ENCODE measurements at places on chromosomes 1 and 21.
A peak's percentile ranks its signal among the peaks of the same experiment; 100 is the strongest.

DNA sequence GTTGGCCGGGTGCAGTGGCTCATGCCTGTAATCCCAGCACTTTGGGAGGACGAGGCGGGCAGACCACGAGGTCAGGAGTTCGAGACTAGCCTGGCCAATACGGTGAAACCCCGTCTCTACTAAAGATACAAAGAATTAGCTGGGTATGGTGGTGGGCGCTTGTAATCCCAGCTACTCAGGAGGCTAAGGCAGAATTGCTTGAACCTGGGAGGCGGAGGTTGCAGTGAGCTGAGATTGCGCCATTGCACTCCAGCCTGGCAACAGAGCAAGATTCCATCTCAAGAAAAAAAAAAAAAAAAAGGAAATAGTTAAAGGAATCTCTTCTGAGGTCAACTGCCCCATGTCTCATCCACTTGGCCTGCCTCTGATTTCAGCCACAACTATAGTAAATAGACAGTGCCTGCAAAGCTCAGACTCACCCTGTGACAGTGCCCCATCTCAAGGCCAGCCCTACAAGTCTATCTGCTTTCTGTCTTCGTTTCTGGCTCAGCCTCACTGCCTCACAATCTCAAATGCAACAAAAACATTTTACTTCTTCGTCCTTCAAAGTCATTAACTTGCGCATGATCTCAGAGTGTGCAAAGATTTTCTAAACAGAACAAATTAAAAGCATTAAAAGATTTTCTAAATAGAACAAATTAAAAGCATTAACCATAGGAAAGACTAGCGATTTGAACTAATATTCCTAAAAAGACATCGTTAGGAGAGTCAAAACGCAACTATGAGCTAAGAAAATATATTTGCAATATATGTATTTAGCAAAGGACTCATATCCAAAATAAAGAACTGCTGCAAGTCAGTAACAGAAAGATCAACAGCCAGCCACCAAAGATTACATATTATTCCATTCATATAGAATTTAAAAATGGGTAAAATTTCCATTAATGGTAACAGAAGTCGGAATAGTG, 65.0 kb upstream of the PRDX6 start:
- no peak for DNase-seq

GRCh38 chr1:76281306-76281705, 206.8 kb downstream of the ST6GALNAC3 start:
- DNase-seq = peak; percentile 66

GRCh38 chr1:1470626-1471388, 758 bp upstream of the ATAD3B start:
- peak; percentile 5 for DNase-seq

GRCh38 chr1:153404768-153405167, 11.6 kb upstream of the S100A7A start:
- DNase-seq = peak; percentile 56

- DNase-seq = no peak
Measured at GRCh38 chr1:201795066-201795465, 33.9 kb upstream of the IPO9 start.

GRCh38 chr1:220785166-220786056, 1.3 kb upstream of the MTARC1 start:
- no peak for DNase-seq

DNA sequence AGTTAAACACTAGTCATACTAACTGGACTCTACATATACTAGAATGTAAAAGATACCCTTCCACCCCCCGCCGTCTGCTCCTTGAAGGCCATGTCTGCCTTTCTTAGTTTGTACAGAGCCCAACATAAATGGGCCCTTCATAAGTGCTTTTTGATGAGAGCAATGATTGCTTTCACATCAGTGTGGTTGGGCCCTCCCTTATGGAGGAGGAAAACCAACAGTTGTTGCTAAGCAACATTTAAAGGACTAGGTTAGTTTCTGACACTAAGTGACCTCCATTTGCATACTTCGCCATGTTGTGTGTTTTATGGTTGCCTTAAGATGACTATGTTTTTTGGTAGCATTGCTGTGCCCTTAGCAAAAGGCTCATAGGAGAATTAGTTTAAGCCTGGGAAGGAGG, 182.0 kb upstream of the SGIP1 start:
- no peak for DNase-seq

DNA sequence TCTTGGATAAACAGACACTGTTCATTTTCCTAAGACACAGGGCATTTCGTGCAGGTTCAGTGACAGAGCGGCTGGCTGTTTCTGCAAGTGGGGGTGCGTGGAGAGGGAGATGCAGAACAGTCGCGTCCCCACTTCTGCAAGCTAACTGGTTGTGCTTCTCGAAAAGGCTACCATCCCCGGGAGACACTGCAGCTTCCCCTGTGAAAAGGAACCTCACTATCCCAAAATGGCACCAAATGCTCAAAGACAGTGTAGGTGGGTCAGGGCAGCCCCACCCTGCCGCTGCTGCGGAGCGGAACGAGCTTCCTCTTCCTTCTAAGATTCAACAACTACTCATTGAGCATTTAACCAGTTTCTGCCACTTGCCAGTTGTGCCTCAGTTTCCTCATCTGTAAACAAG, 19.2 kb upstream of the BACE2 start:
- DNase-seq = no peak

DNA sequence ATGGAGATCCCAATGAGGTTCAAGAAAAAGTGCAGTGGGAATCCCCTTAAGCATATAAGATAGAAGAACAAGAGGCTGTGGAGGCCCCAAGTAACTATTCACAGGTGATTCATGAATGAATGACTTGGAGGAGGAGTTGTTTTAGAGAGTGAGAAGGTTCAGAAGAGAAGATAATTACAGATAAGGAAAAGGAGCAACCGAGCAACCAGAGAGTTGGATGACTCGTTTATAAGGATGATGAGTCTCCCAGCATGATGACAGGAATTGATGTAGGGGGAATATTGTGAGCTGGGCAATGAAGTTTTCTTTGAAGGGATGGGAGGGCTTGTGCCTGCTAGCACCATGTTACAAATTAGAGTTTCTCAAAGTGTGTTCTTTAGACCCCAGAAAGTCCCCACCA, 9.8 kb downstream of the C8A start:
- DNase-seq = no peak

DNA sequence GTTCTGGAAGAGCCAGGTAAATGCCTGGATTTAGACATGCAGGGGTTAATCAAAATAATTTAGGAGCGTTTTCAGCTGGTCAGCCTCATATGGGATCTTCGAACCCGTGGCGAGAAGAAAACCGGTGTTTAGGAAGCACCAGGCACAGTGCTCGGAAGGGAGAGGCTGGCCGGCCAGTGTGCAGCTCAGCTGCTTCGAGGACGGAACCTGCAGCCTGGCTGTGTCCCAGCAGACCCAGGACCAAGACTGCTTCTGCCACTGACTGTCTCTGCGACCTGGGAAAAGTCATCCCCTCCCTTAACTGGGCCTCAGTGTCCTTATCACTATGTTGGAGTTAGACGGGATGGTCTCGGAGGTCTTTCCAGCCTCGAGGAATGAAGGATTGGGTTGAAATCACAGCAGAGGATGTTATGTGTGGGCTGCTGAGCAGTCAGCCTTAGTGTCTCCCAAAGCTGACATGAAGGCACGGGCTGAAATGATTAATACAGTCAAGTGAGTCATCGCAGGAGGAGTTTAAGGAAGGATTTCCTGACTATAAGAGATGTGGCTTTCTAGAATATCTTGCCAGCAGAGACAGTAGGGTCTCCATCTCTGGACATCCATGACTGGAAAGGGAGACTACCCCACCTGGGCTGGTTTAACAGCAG, 20.8 kb downstream of the PPFIA4 start:
- peak; percentile 18 for DNase-seq
